ENCODE measurements at places on chromosomes 1 and 21.

- no peak overlapping the region for H3K27ac ChIP-seq
- no peak overlapping the region for H3K4me3 ChIP-seq
- no peaks in the 10 kb centered on the region for H3K27me3 ChIP-seq
- peaks cover 13% of the 10 kb centered on the region for H3K36me3 ChIP-seq
Observed at GRCh38 chr1:45344499-45344898, 4.3 kb upstream of the MUTYH start.

DNA sequence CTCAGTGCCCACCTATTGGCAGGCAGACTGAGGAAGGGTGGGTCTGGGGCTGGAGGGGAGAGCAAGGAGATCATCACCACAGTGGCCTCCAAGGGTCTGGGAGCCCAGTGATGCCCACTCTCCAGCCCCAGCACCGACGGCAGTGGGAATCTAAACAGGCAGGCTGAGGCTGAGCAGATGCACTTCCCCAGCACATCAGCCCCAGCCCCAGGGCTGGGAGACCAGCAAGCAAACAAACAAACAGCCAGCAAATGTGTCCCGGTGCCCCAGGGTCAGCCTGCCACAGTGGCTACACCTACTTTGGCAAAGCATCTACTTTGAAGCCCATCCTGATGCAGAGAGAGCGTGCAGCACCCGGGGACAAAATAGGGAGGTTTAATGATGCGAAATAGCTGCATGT, 216.3 kb upstream of the ZC3H12A start:
- no peaks in the 10 kb centered on the region for H3K36me3 ChIP-seq
- peaks cover 11% of the 10 kb centered on the region for H3K27me3 ChIP-seq
- H3K4me1 ChIP-seq = no peaks in the 10 kb centered on the region
- no peak overlapping the region for H3K4me3 ChIP-seq
- no peak for DNase-seq

DNA sequence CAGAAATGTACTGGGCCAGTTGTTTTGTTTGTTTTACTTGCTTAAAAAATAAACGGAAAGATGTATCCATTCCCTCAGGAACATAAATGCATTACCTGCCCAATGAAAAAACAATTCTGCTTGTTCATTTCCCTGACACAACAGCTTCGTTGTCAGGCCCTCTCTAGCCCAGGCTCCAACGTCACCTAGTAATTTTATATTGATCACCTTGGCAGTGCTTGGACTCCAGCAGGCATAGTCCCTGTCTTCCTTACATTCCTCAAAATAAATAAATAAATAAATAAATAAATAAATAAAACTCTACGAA, 1.2 kb downstream of the CEP170 start:
- peak overlapping the region; percentile 66 for H3K27ac ChIP-seq
- DNase-seq = no peak
- no peaks in the 10 kb centered on the region for H3K36me3 ChIP-seq
- peaks cover 24% of the 10 kb centered on the region for H3K4me1 ChIP-seq

DNA sequence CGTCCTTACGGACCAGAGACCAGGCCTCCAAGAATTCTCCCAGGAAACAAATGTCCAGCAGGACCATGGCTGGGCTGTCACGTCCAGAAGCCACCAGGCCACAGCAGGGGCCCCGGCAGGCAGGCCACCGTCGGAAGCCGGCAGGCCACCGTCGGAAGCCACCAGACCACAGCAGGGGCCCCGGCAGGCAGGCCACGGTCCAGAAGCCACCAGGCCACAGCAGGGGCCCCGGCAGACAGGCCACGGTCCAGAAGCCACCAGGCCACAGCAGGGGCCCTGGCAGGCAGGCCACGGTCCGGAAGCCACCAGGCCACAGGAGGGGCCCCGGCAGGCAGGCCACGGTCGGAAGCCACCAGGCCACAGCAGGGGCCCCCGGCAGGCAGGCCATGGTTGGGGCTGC, 67.0 kb upstream of the PDE9A start:
- H3K27me3 ChIP-seq = no peaks in the 10 kb centered on the region
- peaks cover 13% of the 10 kb centered on the region for H3K4me1 ChIP-seq
- H3K4me3 ChIP-seq = no peak overlapping the region
- no peak for DNase-seq
- H3K36me3 ChIP-seq = no peaks in the 10 kb centered on the region
- no peak overlapping the region for H3K27ac ChIP-seq

DNA sequence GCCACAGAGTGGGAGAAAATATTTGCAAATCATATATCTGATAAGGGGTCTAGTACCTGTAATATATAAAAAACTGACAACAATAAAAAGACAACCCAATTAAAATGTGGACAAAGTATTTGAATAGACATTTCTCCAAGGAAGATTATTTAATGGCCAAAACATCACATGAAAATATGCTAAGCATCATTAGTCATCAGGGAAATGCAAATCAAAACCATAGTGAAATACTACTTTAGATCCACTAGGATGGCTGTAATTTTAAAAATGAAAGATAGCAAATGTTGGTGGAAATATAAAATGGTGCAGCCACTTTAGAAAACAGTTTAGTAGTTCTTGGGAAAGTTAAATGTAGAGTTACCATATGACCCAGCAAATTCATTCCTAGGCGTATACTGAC, 118.7 kb upstream of the KIF26B start:
- H3K27ac ChIP-seq = no peak overlapping the region
- no peak for DNase-seq
- no peak overlapping the region for H3K4me3 ChIP-seq
- H3K36me3 ChIP-seq = no peaks in the 10 kb centered on the region
- no peaks in the 10 kb centered on the region for H3K27me3 ChIP-seq

GRCh38 chr1:206851341-206852010, 13.9 kb upstream of the IL20 start:
- DNase-seq = no peak
- H3K4me1 ChIP-seq = peaks cover 2% of the 10 kb centered on the region
- H3K36me3 ChIP-seq = peaks cover 4% of the 10 kb centered on the region
- peaks cover 31% of the 10 kb centered on the region for H3K27me3 ChIP-seq
- H3K27ac ChIP-seq = no peak overlapping the region

DNA sequence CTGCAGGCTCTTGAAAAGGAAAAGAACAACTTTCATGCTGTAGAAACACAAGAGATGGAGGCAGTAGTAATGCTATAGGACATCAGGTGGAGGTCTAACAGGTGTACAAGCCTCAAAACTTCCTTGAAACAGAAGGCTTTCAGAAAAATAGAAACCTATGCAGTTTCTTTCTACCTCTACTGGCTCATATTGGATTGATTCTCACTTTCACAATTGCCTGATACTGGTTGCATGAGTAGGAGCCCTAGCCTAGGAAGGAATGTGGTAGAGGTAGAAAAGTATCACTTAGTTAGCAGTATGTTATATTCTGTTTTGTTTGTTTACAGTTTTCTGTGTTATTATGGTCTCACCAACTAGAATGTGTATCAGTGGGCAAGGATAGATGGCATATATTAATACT, 175.4 kb upstream of the GORAB start:
- H3K36me3 ChIP-seq = no peaks in the 10 kb centered on the region
- H3K4me3 ChIP-seq = no peak overlapping the region
- H3K4me1 ChIP-seq = no peaks in the 10 kb centered on the region
- no peaks in the 10 kb centered on the region for H3K27me3 ChIP-seq
- no peak for DNase-seq

DNA sequence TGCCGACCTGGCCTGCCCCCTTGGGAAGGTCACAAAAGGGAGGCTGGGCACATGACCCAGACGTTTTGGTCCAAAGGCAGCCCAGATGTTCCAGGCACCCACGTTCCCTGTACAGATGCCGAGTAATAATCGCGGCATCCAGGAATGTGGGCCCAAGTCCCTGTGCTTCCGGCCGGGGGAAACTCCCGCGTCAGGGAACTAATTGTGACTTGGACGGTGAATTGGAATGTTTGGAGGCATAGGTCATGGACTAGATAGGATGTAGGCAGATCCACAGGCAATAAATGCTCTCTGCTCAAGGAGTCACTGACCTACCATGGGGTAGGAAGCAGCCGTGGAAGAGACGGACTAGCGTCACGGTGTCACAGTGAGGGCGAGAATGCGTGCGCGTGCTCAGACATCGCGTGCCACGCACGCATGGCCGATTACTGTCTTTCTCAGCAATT, 178.4 kb downstream of the DUSP10 start:
- DNase-seq = no peak
- no peak overlapping the region for H3K4me3 ChIP-seq
- H3K4me1 ChIP-seq = no peaks in the 10 kb centered on the region
- no peaks in the 10 kb centered on the region for H3K36me3 ChIP-seq

GRCh38 chr1:34697818-34698217, 57.0 kb upstream of the GJB5 start:
- DNase-seq = no peak
- no peak overlapping the region for H3K4me3 ChIP-seq
- peaks cover 5% of the 10 kb centered on the region for H3K27me3 ChIP-seq
- H3K27ac ChIP-seq = no peak overlapping the region

DNA sequence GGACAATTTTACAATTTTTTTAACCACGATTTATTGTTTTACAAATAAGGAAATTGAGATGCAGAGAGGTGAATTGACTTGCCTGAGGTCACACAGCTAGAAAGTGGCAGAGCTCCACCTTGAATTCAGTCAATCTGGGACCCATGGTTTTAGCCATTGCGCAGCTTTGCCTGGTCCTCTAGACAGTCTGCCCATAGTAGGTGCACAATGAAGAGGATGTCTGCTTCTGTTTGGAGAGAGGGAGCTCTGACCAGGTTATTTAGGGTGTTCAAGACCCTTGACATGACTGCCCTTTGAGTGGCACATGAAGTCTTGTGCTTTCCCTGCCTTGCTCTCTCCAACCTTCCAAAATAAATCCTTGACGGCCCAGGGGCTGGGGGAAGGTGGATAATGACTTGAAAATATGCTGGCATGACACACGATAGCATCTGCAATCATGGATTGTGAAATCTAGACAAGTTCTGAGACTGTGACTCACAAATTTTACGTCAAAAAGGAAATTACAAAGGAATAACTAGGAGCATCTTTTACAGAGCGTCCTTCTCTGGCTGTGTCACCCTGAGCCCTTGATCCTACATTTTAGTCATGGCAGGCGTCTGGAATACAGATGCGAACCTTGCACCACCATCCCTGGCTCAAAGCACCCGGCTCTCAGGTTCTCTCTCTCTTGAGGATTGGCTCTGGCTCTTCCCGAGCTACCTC, 26.2 kb upstream of the ID3 start:
- H3K4me3 ChIP-seq = no peak overlapping the region
- no peak for DNase-seq
- H3K4me1 ChIP-seq = peaks cover 18% of the 10 kb centered on the region
- no peaks in the 10 kb centered on the region for H3K36me3 ChIP-seq
- H3K27me3 ChIP-seq = no peaks in the 10 kb centered on the region

- no peak overlapping the region for H3K4me3 ChIP-seq
- H3K4me1 ChIP-seq = no peaks in the 10 kb centered on the region
- no peaks in the 10 kb centered on the region for H3K27me3 ChIP-seq
- H3K36me3 ChIP-seq = no peaks in the 10 kb centered on the region
- H3K27ac ChIP-seq = no peak overlapping the region
Observed at GRCh38 chr1:10630661-10631120, 155.9 kb downstream of the PEX14 start.

DNA sequence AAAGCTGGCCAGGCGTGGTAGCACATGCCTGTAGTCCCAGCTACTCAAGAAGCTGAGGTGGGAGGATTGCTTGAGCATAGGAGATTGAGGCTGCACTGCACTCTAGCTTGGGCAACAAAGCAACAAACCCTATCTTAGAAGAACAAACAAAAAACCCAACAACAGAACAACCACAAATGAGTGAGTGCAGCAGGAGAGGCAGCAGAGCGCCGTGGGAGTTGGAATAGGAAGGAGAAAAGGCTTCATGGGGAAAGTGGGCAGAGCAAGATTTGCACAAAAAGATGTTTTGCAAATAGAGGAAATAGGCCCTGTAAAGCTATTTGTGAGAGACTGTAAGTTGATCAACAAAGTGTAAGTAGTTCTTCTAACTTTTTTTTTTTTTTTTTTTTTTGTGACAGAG, 19.6 kb downstream of the SMAP2 start:
- H3K27ac ChIP-seq = peak overlapping the region; percentile 74
- H3K27me3 ChIP-seq = no peaks in the 10 kb centered on the region
- peak overlapping the region; percentile 11 for H3K4me3 ChIP-seq
- peaks cover 76% of the 10 kb centered on the region for H3K4me1 ChIP-seq
- DNase-seq = no peak
